ENCODE measurements at places on chromosomes 2 and 18.

DNA sequence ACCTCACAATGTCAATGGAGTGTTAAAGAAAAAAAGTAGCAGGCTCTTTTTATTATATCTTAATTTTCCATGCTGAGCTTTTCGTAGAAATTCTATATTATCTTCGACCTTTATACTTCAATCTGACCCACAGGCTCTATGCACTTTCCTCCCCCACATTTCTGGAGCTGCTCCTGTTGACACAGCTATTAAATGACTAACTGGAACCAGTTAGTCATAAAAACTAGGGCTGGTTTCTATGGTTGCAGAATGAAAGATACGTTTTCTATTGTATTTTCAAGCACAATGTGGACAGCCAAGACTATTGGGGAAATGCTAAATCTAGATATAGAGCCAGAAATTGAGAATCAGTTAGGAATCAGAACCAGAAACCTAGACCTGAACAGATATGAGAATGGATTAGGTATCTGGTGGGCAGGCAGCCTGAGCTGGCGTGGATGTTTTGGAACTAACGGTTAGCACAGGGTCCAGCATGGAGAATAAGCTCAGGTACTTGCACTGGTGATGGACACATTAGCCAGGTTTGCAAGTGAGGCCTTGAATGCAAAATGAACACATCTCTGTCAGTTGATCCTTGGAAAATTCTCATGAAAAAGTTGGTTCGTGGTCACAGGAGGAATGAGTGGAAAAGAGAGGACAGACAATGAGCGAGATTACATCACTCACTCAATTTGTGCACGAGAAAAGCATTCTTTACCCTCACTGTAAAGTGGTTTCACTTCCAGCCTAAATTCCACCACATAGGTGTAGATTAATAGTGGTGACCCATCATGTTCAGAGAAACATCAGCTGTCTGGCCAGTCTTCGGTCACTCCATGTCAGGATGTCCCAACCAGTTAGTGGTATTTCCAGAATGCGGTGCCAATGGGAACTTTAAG, 144.6 kb upstream of the EPHA4 start:
- DNase-seq, result no peak

GRCh38 chr2:125679903-125680302, 976.1 kb upstream of the GYPC start:
- no peak for DNase-seq

DNA sequence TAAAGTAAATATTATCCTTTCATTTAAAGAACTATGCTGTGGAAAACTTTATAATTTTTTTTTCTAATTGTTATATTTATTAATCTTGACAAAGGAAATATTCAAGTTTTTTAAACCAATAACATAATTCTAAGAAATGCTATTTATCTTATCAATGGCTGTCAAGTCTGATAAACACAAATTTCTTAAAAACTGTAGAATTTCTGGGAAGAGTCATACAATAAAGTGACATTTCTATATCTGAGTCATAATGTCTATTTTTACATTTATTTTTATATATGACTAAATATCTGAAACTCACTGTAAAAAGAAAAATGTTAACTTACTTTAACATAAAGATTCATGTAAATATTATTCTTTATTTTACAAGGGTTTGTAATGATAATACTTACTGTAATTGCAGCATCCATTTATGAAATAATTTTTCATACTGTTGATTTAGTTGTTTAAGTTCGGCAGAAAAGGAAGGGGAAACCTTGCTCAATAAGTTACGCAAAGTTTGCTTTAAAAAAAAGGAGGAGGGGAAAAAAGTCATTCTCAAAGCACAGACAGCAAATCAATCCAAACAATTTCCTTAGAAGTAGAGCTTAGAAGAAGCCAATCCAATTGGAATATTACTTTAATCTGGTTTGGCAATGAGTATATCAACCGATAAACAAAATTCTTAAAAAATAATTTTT, 32.4 kb downstream of the ORC2 start:
- DNase-seq, result no peak

- DNase-seq, result no peak
Measured at GRCh38 chr18:56386856-56387255, 251.5 kb downstream of the TXNL1 start.

GRCh38 chr2:241877989-241878970, 8.8 kb downstream of the RTP5 start:
- DNase-seq, result peak; percentile 51

DNA sequence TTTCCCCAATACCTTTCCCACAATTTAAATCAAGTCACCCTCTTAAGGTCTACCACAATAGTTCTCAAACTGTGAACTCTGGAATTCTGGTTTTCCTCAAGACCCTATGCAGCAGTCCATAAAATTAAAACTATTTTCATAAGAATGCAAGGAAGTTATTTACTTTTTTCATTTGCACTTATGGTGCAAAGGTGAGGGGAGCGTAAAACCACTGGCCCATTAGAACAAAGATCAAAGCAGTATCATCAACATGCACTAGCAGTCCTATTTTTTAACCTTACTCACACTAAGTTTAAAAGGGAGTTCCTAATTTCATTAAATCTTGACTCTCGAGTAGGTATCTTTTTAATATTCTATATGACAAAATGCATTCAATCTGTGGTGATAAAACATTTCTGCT, 85.3 kb downstream of the MEMO1 start:
- DNase-seq, result no peak

DNA sequence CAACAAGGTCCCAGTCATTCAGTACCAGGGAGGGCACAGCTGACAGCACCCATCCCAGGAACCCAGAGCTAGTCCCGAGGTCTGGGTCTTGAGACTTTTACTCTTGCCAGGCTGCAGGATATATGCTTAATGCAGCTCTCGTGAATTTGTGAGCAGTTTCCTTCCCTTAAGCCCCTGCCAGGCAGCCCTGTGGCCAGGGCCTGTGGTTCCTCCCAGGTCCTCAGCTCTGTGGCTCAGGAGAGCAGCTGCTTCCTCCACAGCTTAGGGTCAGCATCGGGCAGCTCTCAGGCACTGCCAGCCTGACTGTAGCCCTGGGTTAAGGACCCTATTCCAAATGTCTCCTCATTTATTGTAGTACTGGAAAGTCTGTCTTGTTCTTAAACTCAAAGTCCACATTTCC, 1384.8 kb downstream of the RPIA start:
- DNase-seq, result no peak

DNA sequence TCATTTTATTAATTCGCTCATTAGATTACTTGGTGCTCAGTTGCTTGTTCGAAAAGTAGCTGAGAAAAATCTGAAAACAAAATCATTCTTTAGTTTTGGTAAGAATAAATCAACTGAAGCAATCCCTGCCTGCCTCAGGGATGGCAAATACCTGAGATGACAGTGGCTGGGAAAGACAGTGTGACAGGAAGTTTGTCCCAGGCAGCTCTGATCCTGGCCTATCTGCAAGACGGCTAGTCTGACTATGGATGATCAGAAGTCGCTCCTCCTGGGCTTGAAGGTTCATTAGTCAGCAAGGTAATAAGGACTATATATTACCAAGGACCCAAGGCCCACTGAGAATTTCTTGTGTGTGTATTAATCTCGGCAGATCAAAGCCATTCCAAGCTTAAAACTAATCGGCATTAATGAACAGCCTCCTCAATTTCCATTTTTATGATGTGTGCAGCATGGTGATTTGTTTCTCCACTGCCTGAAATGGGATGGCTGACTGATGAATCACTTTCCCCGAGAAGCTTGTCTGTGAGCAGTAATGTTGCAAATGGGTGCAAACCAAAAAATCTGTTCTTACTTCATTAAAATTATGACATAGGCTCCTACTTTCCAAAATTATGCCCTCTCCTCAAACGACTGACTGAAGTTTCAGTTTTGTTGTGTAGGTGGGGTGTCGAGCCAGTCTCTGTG, 199.9 kb downstream of the ACTR3 start:
- no peak for DNase-seq

DNA sequence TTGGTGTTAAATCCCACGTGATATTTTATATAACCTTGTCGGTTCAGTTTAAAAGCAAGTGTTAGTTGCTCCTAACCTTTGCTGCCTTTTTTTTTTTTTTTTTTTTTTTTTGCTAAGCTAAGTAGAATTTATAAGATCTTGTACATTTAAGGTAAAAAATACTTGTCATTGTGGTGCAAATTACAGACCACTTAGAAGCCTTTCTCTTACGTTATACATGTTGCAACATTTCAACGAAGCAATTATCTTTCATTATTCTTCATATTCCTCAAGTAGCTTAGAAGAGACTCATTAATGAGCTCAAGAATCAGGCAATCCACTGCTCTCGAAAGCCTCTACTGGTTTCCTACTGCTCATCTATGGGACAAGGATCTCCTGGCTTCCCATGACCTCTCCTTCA, 14.9 kb upstream of the IL1RL2 start:
- no peak for DNase-seq

- no peak for DNase-seq
Measured at GRCh38 chr2:74894272-74894981, 60.5 kb downstream of the HK2 start.

DNA sequence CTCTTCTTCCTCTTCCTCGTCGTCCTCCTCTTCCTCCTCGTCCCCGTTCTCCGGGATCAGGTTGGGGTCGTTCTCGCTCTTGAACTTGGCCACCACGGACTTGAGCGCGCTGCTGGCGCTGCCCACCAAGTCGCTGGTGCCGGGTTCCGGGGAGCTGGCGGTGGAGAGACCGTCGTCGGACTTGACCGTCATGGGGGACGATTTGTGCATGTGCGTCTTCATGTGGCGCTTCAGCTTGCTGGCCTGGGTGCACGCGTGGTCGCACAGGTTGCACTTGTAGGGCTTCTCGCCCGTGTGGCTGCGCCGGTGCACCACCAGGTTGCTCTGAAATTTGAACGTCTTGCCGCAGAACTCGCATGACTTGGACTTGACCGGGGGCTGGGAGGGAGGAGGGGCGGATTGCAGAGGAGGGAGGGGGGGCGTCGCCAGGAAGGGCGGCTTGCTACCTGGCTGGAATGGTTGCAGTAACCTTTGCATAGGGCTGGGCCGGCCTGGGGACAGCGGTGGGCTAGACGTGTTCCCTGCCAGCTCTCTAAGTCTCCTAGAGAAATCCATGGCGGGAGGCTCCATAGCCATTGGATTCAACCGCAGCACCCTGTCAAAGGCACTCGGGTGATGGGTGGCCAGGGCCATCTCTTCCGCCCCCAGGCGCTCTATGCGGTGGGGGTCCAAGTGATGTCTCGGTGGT, 91.9 kb downstream of the BCL11A start:
- no peak for DNase-seq

DNA sequence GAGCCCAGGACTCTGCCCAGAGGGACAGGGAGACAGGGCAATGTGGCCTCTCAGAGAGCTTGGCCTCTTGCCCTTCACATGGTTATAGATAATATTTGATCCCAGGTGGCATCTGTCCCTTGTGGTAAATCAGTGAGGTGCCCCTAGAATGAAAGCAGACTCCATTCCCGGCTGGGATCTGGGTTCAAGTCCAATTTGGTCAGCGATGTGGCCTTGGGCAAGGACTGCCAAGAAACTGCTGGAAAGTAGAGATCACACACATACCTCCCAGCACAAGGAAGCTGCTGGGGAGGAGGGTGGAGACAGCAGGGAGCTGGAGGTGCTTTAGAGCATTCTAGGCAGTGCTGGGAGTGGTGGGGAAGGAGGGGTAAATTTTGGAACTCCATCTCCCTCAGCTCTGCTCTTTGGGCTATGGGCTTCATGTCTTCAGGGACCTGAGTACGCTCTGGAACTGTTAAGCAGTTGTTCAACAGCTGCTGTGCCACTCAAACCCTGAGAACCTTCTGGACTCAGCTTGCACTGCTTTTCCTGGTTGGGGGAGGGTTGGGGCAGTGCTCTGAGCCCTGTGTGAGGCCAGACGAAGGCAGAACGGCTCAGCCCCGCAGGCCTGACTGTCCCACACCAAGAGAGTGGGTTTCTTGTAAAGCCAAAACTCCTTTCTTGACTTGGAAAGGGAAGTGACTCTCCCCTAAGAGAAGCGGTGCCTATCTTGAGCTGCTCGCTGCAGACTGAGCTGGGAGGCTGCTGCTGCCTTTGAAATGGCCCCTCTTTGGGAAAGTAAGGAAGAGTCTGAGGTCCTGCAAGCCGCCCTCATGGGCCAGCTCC, 23.0 kb downstream of the INPP5D start:
- no peak for DNase-seq

- DNase-seq, result no peak
Measured at GRCh38 chr18:23619388-23619881, 33.1 kb upstream of the NPC1 start.

DNA sequence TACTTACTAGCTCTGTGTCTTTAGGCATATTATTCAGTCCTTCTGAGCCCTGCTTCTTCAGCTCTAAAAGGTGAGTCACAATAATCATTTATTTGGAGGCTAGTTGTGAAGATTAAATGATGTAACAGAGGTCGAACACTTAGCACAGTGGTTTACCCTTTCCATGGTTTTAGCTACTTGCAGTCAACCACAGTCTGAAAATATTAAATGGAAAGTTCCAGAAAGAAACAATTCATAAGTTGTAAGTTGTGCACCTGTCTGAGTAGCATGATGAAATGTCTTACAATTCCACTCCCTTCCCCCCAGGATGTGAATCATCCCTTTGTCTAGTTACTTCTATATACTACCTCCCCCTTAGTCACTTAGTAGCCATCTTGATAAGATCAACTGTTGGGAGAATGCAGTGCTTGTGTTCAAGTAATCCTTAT, 217.6 kb upstream of the THUMPD2 start:
- DNase-seq, result no peak

- no peak for DNase-seq
Measured at GRCh38 chr18:52572036-52573000, 232.3 kb downstream of the DCC start.

DNA sequence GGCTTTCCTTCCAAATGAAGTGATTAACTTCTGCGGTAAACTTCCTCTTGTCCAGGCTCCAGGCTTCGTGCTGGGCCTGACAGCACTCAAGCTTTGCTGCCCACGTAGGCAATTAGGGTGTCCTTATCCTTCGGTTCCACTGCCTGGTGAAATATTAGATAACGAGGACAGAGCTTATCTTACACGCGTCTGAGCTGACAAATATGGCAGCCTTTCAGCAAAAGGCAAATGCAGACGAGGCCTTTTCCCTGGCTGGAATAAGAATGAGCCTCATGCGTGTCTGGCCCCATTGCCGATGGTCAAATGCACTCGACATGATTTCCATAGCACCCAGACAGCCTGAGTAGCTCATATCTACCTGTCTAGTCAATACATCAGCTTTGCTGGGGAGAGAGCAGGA, 141.5 kb downstream of the FAM210A start:
- no peak for DNase-seq

- DNase-seq, result no peak
Measured at GRCh38 chr2:38600242-38600891, 2.4 kb downstream of the HNRNPLL start.

DNA sequence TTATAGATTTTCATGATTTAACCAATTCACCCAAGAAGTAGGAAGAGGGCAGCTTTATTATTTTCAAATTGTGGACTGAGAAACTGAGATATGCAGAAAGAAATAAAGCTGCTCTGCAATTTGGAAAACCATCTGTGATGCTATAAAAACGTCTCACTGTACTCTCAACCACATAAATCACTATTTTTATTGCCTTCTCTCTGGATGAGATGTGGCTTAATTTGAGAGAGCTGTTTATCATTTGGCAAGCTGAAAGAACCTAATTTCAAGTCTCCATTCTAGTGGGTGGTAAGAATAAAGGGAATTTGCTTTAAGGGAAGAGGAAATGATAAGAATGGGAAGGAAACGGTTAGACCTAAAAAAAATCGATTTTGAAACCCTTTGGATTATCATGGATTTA, 49.9 kb upstream of the CYP1B1 start:
- no peak for DNase-seq

All from amniotic stem cell (primary cell).